ENCODE measurements at places on chromosomes 12 and 14.
A peak's percentile ranks its signal among the peaks of the same experiment; 100 is the strongest.

DNA sequence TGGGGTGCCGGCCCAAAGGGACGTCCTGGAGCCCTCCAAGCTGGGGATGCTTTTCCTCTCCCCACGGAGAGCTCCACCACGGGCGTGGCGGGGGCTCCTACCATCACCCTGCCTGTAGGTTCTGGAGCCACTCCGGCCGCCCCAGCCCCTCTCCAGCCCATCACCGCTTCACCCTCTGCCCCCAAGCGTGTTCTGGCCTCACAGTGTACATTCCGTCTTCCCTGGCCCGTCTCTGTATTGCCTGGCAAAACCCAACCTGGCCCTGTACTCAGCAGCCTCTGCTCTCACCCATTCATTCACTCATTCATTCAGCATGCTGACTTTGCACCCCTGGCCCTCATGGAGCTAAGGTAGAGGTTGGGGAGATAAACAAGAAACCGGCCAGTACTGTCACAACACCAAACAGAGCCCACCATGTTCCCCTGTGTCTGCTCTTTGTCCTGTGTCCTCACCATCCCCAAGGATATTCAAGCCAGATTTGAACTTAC, 20.3 kb downstream of the SLC25A29 start:
- no peak for DNase-seq

DNA sequence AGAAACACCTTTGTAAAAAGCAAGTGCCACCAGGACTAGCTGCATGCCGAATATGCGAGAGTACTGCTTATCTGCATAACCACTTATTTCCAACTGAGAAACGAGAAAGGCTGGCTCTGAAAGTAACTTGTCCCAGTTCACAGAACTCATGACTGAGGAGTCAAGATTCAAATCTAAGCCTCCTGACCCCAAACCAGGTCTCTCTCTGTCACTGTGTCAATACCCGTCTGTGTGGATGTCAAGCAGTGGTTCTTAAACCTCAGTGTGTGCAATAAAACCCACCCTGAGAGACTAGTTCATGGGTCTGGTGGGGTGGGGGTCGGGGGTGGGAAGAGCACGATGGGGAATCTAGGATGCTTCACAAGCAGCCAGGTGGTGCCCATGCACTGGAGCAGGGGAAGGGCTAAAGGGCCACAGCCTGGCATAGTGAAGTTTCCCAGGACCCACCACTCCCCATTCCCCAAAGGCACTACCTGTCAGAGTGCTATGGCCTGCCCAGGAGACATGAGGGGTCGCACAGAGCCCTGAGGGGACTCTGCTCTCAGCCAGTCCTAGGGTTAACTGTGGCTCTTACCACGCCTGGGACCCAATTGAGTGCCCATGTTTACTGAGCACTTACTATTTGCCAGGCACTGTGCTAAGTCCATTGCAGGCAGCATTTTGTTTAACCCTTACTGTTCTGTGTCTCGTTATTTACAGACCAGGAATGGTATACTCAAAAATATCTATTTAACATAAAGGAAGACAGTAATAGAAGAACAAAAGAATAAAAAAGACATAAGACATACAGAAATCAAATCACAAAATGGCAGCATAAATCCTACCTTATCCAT, 33.4 kb upstream of the PNMA1 start:
- DNase-seq, result no peak

- DNase-seq, result no peak
Observed at GRCh38 chr12:77882709-77883108, 52.0 kb downstream of the NAV3 start.

DNA sequence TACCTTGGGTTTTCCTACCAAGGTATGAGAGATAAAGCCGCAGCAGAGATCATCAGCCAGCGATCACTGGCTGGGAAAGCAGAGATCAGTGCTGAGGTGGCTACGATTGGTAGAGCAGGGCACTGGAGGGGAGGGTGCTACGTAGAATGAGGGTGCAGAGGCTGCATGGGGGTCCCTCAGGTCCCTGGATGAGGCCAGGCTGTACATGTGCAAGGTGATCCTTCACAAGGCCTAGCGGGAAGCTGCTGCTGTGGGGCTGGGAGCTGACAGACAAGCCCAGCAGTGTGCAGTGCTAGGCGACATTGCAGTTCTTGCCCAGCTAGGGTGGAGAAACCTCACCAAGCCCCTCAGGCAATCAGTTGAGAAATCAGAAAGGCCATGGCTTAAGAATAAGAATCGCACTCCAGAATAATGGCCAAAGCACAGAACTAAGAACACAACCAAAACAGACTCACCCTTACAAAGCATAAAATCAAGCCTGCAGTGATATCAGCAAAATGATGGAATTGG, 37.2 kb upstream of the GPR132 start:
- DNase-seq, result no peak

GRCh38 chr12:79262938-79263337, 398.4 kb downstream of the SYT1 start:
- DNase-seq, result no peak

DNA sequence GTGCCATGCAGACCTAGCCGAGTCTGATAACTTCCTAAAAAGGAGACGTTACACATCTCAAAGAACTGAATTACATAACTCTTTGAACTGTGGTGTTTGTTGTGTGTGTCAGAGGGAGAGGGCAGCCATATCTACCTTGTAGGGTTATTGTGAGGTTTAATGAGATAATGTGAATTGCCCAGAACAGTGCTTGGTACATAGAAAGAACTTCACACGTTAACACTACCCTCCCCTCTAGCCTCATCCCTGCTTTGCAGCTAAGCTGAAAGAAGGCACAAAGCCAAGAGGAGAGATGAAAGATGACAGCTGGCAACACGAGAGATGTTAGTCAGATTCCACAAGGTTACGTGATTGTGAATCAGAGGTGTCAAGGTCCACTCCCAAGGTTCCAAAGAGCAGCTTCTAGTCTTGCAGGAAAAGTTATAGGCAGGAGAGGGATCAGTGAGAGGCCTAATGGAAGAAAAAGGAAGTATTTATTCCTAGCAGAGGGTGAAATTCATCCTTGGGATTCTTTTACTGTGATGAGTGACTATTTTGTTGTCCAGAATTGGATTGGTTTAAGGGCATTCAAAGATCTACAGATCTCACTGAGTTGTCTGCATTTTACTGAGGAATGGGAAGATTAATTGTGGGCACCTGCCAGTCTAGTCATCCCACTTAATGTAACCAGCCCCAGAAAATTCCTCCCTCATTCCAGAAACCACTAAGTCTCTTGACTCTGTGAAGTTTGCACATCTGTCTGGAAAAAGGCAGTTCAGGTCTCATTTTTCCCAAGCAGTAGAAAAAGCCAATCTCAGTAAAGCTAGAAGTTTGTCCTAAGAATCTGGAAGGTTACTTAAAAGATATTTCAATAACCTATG, 25.9 kb upstream of the WNK1 start:
- DNase-seq, result no peak

DNA sequence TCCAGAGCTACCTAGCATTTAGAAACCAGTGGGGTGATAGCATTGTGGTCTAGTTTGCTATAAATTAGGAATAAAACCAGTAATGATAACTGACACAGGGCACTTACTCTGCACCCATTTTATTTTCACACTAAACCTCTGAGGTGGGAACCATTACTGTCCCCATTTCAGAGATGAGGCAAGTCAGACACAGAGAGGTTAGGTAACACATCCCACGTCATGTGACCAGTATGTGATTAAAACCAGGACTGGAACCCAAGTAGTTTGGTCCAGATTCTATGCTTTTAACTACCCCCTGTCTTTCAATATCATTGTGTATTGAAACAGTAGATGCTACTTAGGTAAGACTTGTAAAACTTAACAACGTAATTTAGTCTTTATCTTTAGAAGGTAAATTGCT, 110.2 kb downstream of the PLXNC1 start:
- DNase-seq, result no peak

- DNase-seq, result no peak
Observed at GRCh38 chr14:43145361-43145760, 1361.7 kb downstream of the FSCB start.

- DNase-seq, result no peak
Observed at GRCh38 chr12:119100933-119101332, 77.8 kb upstream of the HSPB8 start.

DNA sequence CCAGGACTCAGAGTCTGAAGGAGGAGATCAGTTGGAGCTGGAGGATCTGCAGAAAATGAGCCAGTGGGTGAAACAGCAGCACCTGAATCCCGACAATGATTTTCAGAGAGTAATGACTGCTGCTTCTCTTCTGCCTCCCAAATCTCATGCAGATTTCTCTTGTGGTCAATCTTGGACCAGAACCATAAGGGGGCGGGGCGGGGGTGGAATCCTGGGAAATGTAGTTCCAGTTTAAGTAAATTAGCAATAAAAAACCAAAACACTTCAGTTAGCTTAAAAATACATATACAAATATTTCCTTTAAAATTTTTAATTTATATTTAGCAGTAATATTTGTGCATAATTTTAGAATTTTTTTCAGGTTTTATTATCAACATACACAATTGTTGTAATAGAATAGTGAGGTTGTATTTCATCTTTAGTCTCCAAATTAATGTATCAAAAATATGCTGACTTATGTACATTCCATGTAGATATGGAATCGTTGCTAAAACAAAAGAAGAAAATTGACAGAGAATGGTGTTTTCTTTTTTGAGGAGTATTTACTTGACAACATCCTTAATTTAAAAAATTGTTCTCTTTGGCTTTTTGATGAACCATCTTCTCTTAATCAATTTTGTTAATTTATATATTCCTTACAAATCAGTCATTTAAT, 223.5 kb upstream of the SYT10 start:
- DNase-seq, result no peak

DNA sequence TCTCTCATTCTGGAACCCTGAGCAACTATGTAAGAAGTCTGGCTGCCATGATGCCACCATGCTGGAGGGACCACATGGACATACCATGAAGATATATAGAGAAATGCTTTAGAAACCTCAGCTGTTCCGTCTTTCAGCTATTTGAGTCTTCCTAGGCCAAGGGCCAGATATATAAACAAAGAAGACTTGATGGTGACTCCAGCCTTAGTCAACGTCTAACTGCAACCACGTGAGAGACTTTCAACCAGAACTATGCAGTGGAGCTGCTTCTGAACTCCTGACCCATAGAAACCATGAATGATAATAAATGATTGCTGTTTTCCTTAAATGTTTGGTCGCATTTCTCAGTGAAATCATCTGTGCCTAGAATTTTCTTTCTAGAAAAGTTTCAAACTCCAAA, 20.0 kb upstream of the KITLG start:
- DNase-seq, result peak; percentile 35

DNA sequence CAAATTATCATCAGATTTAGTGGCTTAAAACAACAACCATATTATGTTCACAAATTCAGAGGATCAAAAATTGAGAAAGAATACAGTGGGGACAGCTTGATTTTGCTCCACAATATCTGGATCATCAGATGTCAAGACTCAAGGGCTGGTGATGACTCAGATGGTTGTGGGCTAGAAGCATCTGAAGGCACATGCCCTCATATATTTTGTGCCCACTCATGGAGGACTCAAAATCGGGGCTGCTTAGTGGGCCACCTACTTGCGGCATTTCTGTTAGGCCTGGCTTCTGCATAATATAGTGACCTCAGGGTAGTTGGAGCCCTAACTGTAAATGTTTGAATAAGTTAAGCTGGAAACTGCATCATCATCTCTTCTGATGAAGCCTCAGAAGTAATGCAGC, 584.5 kb downstream of the SLC16A7 start:
- DNase-seq, result no peak

- no peak for DNase-seq
Observed at GRCh38 chr12:10048526-10048925, 18.0 kb downstream of the CLEC9A start.

DNA sequence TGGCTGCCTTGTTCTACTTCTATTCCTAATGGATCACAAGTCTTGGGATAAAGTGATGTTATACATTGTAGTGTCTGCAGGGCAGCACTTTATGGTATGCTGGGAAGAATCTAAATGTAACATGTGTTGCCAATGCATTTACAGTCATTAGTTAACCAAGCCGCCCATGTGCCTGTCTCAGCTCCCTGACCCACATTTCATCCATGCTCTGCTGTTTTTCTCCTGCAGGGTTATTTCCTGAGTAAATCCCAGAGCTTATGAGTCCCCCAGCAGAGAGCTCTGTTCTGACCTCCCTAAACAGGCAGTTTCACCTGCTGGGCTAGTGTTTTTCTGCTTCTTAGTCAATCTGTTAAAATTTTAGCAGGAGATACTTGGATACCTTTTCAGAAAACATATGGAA, 4.4 kb upstream of the TMTC2 start:
- DNase-seq, result no peak

- DNase-seq, result no peak
Observed at GRCh38 chr12:105929192-105929591, 209.6 kb downstream of the NUAK1 start.

DNA sequence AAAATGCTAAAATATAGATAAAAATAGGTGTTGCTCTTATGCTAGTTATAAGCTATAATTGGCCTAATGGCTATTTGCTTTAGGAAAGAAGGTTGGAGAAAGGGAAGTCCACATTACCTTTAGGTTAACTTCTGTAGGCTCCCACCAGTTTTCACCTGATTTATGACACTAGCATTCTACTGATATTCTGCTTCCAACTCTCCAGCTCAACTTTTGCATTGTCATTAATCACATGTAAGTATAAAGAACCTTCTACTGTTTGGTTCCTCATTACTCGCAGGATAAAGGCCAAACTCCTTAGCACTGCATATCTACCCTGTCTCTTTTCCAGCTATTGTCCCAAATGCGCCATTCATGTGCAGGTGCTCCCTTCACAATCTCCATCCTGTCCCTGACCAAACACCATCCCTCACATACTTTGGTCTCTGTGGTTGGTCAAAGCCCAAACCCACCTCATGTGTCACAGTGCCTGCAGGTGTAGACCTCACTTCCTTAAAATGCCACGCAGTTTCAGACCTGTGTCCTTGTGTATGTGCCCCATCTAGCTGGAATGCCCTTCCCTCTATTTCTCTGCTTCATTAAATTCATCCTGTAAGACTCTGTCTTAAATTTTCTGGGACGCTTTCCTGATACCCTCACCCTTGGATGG, 3.3 kb downstream of the DDHD1 start:
- no peak for DNase-seq

GRCh38 chr12:587132-588023, 75.9 kb downstream of the NINJ2 start:
- no peak for DNase-seq

- no peak for DNase-seq
Observed at GRCh38 chr14:61502459-61503093, 181.2 kb downstream of the PRKCH start.

- no peak for DNase-seq
Observed at GRCh38 chr14:96038920-96039632, at the start of gene C14orf132. Gene C14orf132, plus strand, starts transcription at chr14:96039362. Its CDS starts 139 bp downstream, at chr14:96039501.

- DNase-seq, result no peak
Observed at GRCh38 chr12:44565163-44565562, 311.0 kb downstream of the NELL2 start.

- no peak for DNase-seq
Observed at GRCh38 chr14:105205673-105206208, 24.6 kb upstream of the NUDT14 start.
